SJSA1 (cell line): ENCODE measurements at places on chromosomes 1 and 21. TPM values are rescaled to one million over a fixed set of nuclear protein-coding genes. Genes with fewer than 3 reads are reported as not detected.

DNA sequence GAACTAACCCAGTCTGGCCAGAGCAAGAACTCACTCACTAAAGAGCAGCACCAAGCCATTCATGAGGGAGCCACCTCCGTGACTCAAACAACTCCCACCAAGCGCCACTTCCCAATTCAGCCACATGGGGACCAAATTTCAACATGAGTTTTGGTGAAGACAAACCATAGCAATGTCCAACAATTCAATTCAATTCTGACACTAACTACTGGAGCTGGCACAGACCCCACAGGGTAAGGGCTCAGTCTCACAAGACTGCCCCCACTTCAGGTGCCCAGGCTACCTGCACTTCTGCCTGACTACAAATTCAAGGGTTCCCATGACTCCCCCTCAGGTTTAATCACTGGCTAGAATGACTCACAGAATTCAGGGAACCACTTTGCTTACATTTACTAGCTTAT lies 48.8 kb upstream of the RAP1A start:
- H3K27ac ChIP-seq = no peak overlapping the region
- no peaks in the 10 kb centered on the region for H3K27me3 ChIP-seq
- no peaks in the 10 kb centered on the region for H3K36me3 ChIP-seq
- DNase-seq = no peak
- H3K4me3 ChIP-seq = no peak overlapping the region

- no peak overlapping the region for H3K4me3 ChIP-seq
- H3K27me3 ChIP-seq = no peaks in the 10 kb centered on the region
- H3K27ac ChIP-seq = no peak overlapping the region
- H3K36me3 ChIP-seq = peaks cover 96% of the 10 kb centered on the region
These were observed 18.0 kb upstream of the ST3GAL3 start for GRCh38 chr1:43689289-43689688.

DNA sequence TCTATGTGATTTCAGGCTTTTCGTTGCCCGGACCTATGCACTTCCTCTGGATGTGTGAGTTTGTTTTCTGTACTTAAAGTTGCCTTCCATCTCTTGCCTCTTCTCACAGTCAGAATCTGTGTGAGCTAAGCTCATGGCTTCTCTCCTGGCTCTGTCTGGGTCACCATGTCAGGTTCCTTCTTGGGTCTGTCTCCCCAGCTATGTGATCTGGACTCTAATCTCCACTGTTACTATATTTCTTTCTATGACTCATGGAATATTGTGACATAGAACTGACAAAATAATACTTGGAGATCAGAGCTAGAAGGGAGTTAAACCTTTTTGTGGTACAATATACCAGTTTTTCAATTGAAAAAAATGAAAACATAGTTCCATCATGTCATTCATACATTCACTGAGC lies 172.7 kb upstream of the FGGY start:
- no peak for DNase-seq
- H3K4me3 ChIP-seq = no peak overlapping the region
- no peaks in the 10 kb centered on the region for H3K27me3 ChIP-seq
- H3K27ac ChIP-seq = no peak overlapping the region
- no peaks in the 10 kb centered on the region for H3K36me3 ChIP-seq

- DNase-seq = peak; percentile 30
- peak overlapping the region; percentile 59 for H3K4me3 ChIP-seq
- H3K4me1 ChIP-seq = peaks cover 23% of the 10 kb centered on the region
These were observed 1.1 kb downstream of the SERBP1 start for GRCh38 chr1:67429011-67429527.

- H3K4me3 ChIP-seq = no peak overlapping the region
- no peak for DNase-seq
- no peaks in the 10 kb centered on the region for H3K27me3 ChIP-seq
- H3K4me1 ChIP-seq = peaks cover 10% of the 10 kb centered on the region
- H3K36me3 ChIP-seq = no peaks in the 10 kb centered on the region
These were observed 56.3 kb upstream of the JUN start for GRCh38 chr1:58839846-58840835.

- no peaks in the 10 kb centered on the region for H3K27me3 ChIP-seq
- no peaks in the 10 kb centered on the region for H3K4me1 ChIP-seq
- H3K4me3 ChIP-seq = no peak overlapping the region
- H3K27ac ChIP-seq = no peak overlapping the region
These were observed 37.0 kb downstream of the RERE start for GRCh38 chr1:8780405-8780804.

GRCh38 chr1:179095924-179096323 lies 14.1 kb downstream of the TOR3A start:
- no peak overlapping the region for H3K27ac ChIP-seq
- H3K27me3 ChIP-seq = no peaks in the 10 kb centered on the region
- H3K36me3 ChIP-seq = peaks cover 100% of the 10 kb centered on the region
- no peaks in the 10 kb centered on the region for H3K4me1 ChIP-seq
- no peak for DNase-seq
- no peak overlapping the region for H3K4me3 ChIP-seq

DNA sequence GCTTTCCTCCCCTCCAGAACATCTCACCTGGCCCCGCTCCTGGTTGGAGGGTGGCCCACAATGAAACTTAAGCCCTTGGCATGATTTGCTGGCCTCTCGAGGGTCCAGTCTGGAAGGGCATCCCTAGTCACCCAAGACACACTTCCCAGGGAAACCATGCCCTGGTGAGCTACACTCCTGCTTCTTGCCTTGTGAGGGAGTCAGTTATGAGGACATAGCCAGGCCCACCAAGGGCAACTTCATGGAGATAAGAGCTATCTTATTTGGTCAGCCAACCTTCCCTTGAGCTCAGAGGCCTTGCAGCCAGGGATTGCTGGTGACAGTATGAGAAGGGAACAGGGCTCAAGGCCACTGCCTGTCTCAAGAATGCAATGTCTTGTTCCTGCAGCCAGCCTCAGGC lies 9.7 kb downstream of the TNR start:
- H3K27me3 ChIP-seq = no peaks in the 10 kb centered on the region
- no peaks in the 10 kb centered on the region for H3K4me1 ChIP-seq
- no peaks in the 10 kb centered on the region for H3K36me3 ChIP-seq
- H3K27ac ChIP-seq = no peak overlapping the region
- no peak for DNase-seq
- H3K4me3 ChIP-seq = no peak overlapping the region

- H3K36me3 ChIP-seq = peaks cover 63% of the 10 kb centered on the region
- DNase-seq = no peak
- peak overlapping the region; percentile 89 for H3K27ac ChIP-seq
- H3K4me1 ChIP-seq = peaks cover 32% of the 10 kb centered on the region
- no peaks in the 10 kb centered on the region for H3K27me3 ChIP-seq
These were observed 67.1 kb downstream of the ATP2B4 start for GRCh38 chr1:203693721-203694120.

- no peaks in the 10 kb centered on the region for H3K27me3 ChIP-seq
- peaks cover 67% of the 10 kb centered on the region for H3K36me3 ChIP-seq
These were observed 226.2 kb downstream of the AKT3 start for GRCh38 chr1:243623841-243624240.

- H3K4me1 ChIP-seq = peaks cover 6% of the 10 kb centered on the region; the same call in 1 of the 2 replicates
- H3K27me3 ChIP-seq = no peaks in the 10 kb centered on the region
- H3K36me3 ChIP-seq = no peaks in the 10 kb centered on the region
- H3K27ac ChIP-seq = no peak overlapping the region
These were observed 314.0 kb downstream of the LMO4 start for GRCh38 chr1:87642581-87643221.

- H3K4me3 ChIP-seq = no peak overlapping the region
- H3K36me3 ChIP-seq = no peaks in the 10 kb centered on the region
- H3K27me3 ChIP-seq = no peaks in the 10 kb centered on the region
- peaks cover 2% of the 10 kb centered on the region for H3K4me1 ChIP-seq
- no peak overlapping the region for H3K27ac ChIP-seq
- DNase-seq = no peak
These were observed 150.9 kb downstream of the HLX start for GRCh38 chr1:221029981-221030649.

- H3K4me3 ChIP-seq = no peak overlapping the region
- peaks cover 9% of the 10 kb centered on the region; the same call in 1 of the 2 replicates for H3K4me1 ChIP-seq
- H3K27ac ChIP-seq = no peak overlapping the region
These were observed 57.8 kb downstream of the LPAR3 start for GRCh38 chr1:84835169-84835568.

GRCh38 chr1:119143706-119144105 lies 3.3 kb upstream of the WARS2 start:
- no peaks in the 10 kb centered on the region for H3K27me3 ChIP-seq
- H3K36me3 ChIP-seq = 0 out of 2 replicates have a peak, but pooled peaks cover 3% of the 10 kb centered on the region
- DNase-seq = no peak

GRCh38 chr1:30657131-30658013 lies 66.0 kb downstream of the MATN1 start:
- H3K27ac ChIP-seq = no peak overlapping the region
- DNase-seq = no peak
- no peak overlapping the region for H3K4me3 ChIP-seq
- no peaks in the 10 kb centered on the region for H3K27me3 ChIP-seq
- H3K36me3 ChIP-seq = no peaks in the 10 kb centered on the region

DNA sequence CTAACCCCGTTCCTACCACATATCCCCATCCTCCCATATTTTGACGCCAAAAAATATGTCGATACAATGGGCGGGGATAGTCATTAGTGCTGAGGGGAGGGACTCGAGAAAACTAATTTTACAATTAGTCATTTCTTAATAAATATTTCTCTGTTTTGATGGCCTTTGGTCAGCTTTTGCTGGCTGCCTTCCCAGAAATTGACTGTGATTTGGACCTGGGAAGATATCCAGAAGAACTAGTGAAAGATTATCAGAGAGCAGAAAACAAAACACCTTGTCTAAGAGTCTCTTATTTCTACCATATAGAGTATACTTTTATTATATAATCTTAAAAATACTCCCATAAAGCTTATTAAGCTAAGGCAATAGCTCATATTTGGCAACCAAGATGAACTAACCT lies 247.6 kb downstream of the MRPL39 start:
- H3K4me3 ChIP-seq = no peak overlapping the region
- H3K4me1 ChIP-seq = no peaks in the 10 kb centered on the region
- no peak for DNase-seq
- H3K36me3 ChIP-seq = no peaks in the 10 kb centered on the region

S100A14 gene
- total RNA-seq = not detected in 2 replicates

PKLR gene
- total RNA-seq = not detected in 2 replicates

JAM2 gene
- not detected in 2 replicates for total RNA-seq

GIPC2 gene
- 0.13 TPM in 1 of 2 replicates, not detected in the other for total RNA-seq

SPRR2B gene
- total RNA-seq = not detected in 2 replicates
